Mesothelial cell of epicardium (in vitro differentiated cells): ENCODE measurements at places on chromosomes 16 and 17.

GRCh38 chr16:69436896-69437295 is 12.5 kb downstream of the CYB5B start:
- peak overlapping the region; percentile 81 for H3K27ac ChIP-seq
- H3K27me3 ChIP-seq: no peaks in the 10 kb centered on the region
- peaks cover 30% of the 10 kb centered on the region for H3K36me3 ChIP-seq
- no peak overlapping the region for H3K4me3 ChIP-seq
- DNase-seq: no peak

DNA sequence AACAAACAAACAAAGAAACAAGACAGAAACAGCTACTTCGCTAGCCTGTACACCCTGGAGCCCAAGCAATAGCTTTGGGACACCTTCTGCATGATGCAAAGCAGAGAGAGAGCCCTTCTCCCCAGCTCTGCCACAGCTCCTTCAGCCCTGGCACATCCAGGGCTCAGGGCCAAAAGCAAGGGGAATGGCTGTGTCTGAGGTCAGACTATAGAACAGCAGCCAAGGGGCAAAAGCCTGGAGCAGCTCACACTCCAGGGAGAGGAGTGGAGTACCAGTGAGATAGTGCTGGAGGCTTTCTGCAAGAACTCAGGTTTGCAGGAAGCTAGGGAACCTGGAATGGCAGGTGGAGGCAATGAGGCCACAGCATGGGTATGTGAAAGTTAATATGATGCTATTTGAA is 11.6 kb upstream of the SEPHS2 start:
- H3K27ac ChIP-seq: no peak overlapping the region
- peaks cover 2% of the 10 kb centered on the region for H3K4me1 ChIP-seq
- H3K4me3 ChIP-seq: no peak overlapping the region
- H3K36me3 ChIP-seq: no peaks in the 10 kb centered on the region
- no peak for DNase-seq

DNA sequence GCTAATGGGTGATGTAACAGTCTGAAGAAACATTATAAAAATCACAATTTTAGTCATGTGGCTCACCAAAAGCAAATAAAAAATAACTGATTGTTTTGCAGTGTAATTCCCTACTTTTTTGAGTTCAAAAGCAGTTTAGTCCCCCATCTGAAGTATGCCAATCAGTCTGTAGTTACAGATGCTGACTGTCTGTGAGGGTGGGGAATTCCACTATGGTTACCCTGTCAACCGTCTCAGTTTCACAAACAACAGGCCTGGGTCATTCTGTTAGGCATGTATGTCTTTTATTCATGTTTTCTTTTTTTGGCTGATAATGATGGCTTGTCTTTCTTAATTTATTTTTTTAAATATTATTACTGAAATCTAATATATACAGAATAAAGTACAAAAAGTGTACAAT is 69.3 kb downstream of the STXBP4 start:
- no peaks in the 10 kb centered on the region for H3K4me1 ChIP-seq
- peaks cover 11% of the 10 kb centered on the region for H3K36me3 ChIP-seq
- H3K4me3 ChIP-seq: no peak overlapping the region
- no peak for DNase-seq
- H3K27me3 ChIP-seq: no peaks in the 10 kb centered on the region

- no peak overlapping the region for H3K4me3 ChIP-seq
- H3K36me3 ChIP-seq: no peaks in the 10 kb centered on the region
- no peak overlapping the region for H3K27ac ChIP-seq
- DNase-seq: no peak
These were observed 46.7 kb upstream of the KDM8 start for GRCh38 chr16:27156579-27156978.

DNA sequence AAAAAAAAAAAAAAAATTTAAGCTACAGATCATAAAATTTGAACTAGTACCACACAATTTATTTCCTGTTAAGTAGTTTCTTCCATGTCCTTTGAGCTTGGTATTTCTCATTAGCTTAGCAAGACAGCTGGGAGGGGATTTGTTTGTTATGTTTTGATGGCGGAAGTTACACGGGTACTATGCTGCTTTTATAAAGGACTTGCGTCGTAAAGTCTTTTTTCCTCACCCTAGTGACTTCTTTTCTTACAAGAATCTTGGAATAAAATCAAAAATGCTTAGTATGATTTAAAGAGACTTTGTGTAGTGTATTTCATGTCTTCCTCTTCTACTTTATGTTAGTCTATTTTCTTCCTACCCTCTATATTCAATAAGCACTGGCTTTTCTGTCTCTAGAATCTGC is 89.1 kb downstream of the NLK start:
- H3K4me1 ChIP-seq: peaks cover 14% of the 10 kb centered on the region
- peaks cover 8% of the 10 kb centered on the region for H3K36me3 ChIP-seq
- no peaks in the 10 kb centered on the region for H3K27me3 ChIP-seq
- no peak for DNase-seq
- no peak overlapping the region for H3K4me3 ChIP-seq

DNA sequence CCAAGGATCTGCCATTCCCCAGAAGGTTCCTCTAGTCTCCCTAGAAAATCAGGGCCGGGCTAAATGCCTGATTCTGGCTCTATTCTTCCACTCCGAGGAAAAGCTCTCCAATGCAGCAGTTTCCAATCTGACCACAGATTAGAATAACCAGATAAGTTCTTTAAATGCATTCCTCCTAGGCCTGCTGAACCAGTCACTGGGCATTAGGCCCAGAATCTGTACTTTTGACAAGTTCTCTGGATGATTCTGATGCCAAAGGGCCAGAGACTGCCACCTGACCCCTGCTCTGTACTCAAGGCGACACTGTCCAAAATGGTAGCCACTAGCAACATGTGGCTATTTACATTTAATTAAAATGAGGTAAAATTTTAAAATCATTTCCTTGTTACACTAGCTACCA is 22.3 kb downstream of the MAP3K14 start:
- H3K27ac ChIP-seq: peak overlapping the region; percentile 83
- peaks cover 44% of the 10 kb centered on the region for H3K4me1 ChIP-seq
- no peaks in the 10 kb centered on the region for H3K27me3 ChIP-seq
- H3K4me3 ChIP-seq: no peak overlapping the region
- no peak for DNase-seq
- peaks cover 4% of the 10 kb centered on the region for H3K36me3 ChIP-seq

DNA sequence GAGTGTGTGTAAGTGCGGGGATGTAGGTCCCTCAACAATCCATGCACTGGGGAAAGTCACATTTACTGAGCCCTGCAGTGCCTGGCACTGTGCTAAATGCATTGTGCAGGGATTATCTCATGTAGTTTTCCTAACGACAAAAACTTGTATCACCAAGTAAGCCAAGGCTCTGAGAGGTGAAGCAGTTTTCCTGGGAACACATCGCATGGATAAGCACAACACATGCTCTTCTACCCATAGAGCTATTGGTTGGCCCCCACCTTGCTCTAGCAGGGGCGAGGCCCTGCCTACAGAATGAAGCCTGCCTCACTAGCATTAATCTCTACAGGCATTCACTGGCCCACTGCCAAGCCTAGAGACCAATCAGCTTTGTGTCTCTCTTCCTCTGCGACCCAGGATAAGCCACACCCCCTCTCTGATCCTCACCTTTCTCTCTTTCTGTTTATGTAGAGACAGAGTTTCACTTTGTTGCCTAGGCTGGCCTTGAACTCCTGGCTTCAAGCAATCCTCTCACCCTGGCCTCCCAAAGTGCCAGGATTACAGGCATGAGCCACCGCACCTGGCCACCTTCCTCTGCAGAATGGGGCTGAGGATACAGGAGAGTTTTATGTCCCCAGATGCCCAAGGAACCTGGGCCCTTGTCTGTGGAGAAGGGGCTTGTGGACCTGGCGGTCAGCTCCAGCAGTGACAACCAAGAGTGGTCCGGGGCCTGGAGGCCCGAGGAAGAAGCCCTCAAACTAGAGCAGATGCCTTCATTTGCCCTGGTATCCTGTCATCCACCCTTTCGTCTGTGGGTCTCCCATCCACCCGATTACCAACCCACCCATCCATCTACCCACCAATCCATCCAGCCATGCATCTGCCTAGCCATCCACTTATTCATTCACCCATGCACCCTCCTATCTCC is 12.8 kb downstream of the CDH16 start:
- H3K36me3 ChIP-seq: no peaks in the 10 kb centered on the region
- H3K27ac ChIP-seq: peak overlapping the region; percentile 89
- no peak overlapping the region for H3K4me3 ChIP-seq
- peak; percentile 80 for DNase-seq
- H3K4me1 ChIP-seq: peaks cover 35% of the 10 kb centered on the region

- peaks cover 13% of the 10 kb centered on the region for H3K4me1 ChIP-seq
- no peak overlapping the region for H3K27ac ChIP-seq
- DNase-seq: peak; percentile 2
- H3K36me3 ChIP-seq: no peaks in the 10 kb centered on the region
- no peak overlapping the region for H3K4me3 ChIP-seq
These were observed 10.0 kb upstream of the N4BP1 start for GRCh38 chr16:48619979-48620378.

DNA sequence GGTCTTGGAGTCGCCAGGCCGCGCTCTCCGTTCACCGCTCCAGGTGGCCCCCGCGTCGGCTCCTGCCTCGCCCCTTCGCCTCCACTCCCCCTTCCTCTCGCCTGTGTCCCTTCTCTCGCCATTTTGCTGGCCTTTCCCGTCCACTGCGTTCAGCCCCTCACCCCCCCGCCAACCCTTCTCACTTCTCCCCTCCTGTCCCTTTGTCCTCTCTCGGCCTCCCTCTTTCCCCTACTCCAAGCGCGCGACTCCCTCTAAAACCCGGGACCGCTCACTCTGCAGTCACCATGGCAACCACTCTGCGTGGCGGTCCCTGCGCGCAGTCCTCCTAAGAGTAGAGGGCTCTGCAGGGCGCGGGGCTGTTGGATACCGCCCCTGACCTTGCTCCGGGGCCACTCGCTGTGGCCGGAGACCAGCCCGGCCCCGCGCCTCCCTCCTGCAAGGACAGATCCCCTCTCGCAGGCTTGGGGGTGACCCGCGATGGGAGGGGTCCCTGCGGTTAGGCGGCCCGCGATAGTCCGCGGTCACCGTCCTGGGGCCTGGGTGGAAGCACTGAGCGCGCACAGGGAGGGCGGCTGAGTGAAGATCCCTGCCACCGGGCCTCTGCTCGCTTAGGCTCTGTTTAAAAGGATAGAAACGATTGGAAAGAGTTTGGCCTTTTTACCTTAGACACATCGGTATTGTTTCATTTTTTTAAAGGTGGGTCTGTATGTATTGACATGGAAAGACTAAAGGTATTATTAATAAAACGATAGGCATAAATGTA is 454 bp downstream of the CCDC40 start:
- no peaks in the 10 kb centered on the region for H3K27me3 ChIP-seq
- peak overlapping the region; percentile 95 for H3K4me3 ChIP-seq
- DNase-seq: no peak
- H3K4me1 ChIP-seq: peaks cover 23% of the 10 kb centered on the region

GRCh38 chr17:2211661-2212399 is 91.8 kb downstream of the SMG6 start:
- DNase-seq: no peak
- H3K27me3 ChIP-seq: no peaks in the 10 kb centered on the region
- H3K4me3 ChIP-seq: no peak overlapping the region
- peaks cover 2% of the 10 kb centered on the region for H3K36me3 ChIP-seq
- H3K27ac ChIP-seq: peak overlapping the region; percentile 98
- peaks cover 77% of the 10 kb centered on the region for H3K4me1 ChIP-seq

DNA sequence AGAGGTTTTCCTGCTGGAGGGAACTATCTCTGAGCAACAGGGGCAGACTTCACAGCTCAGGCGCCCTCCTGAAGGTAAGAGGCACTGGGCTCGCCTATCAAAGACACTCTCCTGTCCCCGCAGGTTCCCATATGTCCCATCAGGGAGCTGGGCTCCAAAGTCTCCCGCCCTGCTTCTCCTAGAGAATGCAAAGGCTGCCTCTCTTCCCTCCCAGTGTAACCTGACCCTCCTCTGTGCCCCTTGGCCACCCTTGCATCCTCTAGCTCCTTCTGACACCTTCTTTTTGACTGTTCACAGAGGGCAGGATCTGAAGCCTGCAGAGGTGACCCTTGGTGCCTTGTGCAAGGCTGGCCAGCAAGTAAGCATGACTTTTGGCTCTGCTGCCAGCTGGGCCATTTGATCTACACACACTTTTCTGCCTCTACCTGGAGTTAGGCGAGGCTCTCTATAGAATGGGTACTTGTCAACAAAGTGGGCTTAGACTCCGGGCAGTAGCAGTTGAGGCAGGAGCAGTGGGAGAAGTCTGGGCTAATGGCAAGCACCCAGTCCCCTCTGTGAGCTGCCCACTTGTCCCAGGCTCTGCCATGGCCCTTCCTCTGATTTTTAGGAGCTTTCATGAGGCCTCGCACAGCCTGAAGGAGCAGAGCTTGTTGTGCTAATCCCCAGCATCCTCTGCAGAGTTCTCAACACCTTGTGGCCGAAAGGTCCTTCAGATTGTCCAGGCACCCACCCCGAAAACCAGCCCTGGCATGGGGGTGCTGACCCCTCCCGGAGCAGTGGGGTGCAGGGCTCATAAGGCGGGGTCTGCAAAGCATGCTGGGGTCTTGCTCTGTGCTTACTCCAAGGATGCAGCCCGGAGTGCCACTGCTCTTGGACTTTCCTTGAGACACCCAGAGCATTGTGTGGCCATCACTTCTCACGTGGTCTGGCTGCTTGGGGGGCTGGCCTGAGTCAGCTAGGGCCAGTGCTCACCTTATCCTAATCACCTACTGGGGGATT is 122.9 kb downstream of the METRNL start:
- no peak for DNase-seq
- no peaks in the 10 kb centered on the region for H3K27me3 ChIP-seq
- no peaks in the 10 kb centered on the region for H3K36me3 ChIP-seq
- no peak overlapping the region for H3K27ac ChIP-seq

DNA sequence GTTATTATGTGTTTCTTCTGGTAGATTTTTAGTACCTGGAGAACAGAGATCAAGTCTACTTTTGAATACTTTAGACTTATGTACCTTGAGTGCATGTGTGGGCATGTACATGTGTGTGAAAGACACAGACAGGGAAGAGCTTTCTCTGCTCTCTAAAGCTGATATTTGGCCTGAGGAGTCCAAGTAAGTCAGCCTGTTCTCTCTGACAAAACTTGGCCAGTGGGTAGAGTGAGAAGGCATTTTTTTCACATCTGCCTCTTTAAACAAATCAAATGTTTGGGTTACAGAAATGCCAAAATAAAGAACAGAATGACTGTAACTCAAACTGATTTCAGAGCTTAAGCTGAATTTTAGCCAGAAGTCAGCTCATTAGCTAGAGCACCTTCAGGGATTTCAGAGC is 309.7 kb upstream of the DYNLRB2 start:
- no peaks in the 10 kb centered on the region for H3K36me3 ChIP-seq
- DNase-seq: no peak
- no peak overlapping the region for H3K27ac ChIP-seq
- H3K27me3 ChIP-seq: no peaks in the 10 kb centered on the region
- H3K4me3 ChIP-seq: no peak overlapping the region
- H3K4me1 ChIP-seq: no peaks in the 10 kb centered on the region

DNA sequence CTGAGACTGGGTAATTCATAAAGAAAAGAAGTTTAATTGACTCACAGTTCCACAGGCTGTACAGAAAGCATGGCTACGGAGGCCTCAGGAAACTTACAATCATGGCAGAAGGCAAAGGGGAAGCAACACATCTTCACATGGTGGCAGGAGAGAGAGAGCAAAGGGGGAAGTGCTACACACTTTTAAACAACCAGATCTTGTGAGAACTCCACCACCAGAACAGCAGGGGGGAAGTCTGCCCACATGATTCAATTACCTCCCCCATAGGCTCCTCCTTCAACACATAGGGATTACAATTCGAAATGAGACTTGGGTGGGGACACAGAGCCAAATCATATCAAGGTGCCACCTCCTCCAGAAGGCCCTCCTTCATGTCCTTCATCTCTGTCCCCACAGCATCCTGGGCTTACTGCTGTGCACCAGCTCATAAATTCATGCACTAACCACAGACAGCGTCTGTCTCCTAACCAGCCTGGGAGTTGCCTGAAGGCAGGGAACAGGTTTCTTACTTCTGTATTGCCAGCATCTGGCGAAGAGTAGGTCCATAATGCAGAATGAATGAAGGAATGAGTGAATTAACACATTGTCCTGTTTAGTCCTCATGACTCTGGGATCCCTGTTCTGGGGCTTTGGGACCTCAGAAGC is 74.4 kb downstream of the WSB1 start:
- no peak overlapping the region for H3K27ac ChIP-seq
- no peaks in the 10 kb centered on the region for H3K27me3 ChIP-seq
- peaks cover 9% of the 10 kb centered on the region for H3K36me3 ChIP-seq
- DNase-seq: no peak
